ENCODE measurements at places on chromosomes 16 and 17.

DNA sequence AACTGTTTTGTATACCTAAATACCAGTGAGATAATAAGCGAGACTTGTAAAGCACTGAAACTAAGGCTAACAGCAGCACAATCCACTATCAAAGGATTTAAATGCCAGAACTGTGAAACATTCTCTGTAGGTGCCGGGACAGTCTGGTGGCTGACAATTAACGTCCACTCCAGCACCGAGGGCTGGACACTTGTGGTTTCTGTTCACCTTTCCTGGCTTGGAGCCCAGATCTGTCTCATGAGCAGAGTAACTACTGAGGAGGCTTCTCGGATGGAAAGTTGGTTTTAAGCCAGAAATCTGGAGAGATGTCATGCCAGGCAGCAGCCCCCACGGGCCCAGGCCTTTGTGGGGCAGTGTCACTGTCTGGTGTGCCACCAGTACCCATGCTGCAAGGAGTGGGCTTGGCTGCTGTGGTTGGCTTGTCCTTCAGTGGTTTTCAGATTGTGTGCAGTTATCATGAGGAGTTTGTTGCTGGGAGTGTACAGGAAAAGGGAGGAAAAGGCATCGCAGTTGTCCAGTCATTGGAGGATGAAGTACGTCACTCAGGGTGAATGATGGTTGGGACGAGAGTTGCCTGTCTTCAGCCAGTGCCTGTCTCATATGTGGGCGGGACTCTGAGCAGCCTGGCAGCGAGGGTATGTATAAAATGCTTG, 35.5 kb downstream of the UBN1 start:
- DNase-seq, result peak; percentile 20

DNA sequence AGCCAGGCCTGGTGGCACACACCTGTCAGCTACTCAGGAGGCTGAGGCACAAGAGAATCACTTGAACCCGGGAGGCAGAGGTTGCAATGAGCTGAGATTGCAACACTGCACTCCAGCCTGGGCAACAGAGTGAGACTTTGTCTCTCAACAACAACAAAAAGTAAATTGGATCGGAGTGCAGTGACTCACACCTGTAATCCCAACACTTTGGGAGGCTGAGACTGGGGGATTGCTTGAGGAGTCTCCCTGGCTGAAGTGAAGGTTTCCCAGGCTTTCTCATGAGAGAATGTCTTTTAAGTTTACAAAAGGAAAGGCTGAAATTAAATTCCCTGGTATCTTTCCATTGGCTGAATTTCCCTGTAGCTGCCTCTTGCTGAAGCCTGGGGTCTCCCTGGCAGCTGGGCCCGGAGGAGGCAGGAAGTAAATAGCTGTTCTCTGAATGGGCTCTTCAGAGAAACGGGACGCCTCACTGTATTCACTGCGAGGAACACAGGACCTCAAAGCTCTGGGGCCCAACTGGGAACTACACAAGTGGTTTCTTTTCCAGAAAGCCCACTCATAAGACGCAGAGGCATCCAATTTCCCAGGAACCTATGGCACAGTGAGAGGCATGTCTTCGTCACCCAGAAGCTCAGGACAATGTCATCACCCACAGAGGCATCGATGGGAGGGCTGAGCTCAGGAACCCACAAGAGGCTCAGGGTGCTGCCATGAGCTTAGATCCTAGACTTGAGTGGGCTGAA, 77.4 kb upstream of the SMURF2 start:
- no peak for DNase-seq

DNA sequence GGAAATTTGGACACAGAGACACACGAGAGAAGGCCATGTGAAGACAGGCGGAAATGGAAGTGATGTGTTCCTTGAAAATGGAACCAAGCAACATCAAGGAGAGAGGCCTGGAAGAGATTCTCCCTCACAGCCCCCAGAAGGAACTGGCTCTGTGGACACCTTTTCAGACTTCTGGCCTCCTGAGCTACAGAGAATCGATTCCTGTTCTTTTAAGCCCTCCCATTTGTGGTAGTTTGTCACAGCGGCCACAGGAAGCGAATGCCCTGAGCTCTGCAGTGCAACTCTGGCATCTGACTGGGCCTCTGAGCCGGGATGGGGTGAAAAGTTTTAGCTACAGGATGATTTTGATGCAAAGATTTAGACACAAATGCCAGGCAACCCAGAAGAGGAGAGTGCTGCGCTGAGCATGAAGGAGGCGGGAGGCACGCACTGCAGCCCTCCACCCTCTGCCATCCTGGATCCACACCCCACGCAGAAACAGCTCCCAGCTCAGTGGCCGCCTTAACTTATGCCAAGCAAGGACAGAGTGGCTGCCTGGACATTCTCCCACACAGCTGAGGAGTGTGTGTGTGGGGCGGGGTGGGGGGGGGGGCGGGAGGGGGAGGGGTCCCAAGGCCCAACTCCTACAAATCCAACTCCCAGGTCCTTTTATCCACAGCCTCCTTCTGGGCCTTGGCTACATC, 2.2 kb downstream of the TIMP2 start:
- no peak for DNase-seq

DNA sequence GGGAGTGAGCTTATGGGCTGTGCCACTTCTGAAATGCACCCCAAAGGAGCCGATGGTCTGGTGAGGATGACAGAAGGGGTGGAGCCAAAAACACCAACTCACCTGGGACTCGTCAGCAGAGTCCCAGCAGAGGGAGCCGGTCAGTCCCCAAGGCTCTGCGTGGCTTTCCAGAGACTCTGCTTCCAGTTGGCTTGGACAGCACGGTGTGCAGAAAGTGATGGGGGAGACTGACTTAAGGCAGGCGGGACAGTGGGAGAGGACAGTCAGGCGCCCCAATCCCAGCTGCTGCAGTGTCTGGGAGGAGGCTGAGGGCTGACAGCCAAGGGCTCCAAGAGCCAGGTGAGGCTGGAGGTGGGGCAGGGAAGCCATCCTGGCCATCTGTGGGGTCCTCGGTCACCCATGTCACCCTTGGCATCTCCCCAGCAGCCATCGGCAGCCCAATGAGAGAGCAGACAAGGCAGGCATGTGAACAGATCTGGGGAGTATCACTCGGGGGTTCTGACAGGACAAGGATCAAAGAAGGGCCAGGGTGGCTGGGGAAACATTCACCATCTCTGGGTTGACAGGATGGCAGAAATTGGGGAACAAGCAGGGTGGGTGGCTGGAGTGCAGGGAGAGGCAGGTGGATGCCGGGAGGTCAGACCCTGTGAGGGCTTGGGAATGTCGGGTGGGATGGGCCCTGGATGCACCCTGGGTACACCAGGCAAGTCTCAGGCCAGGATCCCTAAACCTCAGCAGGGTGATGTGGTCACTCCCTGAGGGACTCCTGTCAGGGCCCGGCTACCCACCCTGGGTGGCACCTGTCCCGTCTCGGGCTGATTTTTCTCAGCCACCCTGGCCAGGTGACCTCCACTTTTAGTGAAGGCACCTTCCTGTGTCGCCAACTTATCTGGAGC, 8.9 kb upstream of the KRTAP17-1 start:
- no peak for DNase-seq

- no peak for DNase-seq
Observed at GRCh38 chr17:79301469-79301868, 226.8 kb downstream of the ENGASE start.

DNA sequence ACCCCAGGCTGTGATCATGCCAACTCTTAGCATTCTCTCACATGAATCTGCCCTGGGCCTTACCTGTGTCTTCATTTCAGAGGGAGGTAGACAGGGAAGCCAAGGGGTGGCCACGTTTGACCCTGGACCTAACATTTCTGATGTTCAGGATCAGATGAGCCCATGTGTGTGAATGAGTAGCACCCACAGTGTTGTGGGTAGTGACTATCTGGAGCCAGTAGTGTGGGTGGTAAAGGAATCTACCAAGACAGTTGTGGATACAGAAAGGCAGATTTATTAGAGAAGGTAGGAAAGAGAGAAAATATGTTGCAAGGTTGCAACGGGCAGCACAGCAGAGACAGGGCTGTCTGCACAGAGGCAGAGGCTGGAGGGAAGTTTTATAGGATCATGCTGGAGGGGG, 60.5 kb downstream of the TK2 start:
- DNase-seq, result no peak

DNA sequence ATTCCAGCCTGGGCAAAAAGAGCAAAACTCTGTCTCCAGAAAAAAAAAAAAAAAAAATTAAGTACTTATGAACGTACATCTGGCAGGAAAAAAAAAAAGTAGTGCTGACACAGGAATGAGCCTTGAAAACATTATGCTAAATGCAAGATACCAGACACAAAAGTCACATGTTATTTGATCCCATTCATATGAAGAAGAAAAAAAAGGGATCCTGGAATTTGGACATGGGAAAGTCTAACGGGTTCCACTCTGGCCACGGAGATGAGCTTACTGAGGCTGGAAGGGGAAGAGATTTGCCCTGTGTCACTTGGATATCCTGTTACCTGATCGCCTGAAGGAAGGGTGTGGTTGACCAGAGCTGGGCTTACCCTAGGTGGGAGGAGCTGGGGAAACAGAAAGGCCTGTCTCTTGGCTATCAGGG, 251.9 kb downstream of the PARN start:
- DNase-seq, result peak; percentile 60

- DNase-seq, result no peak
Observed at GRCh38 chr17:17810895-17811248, 25.9 kb downstream of the SREBF1 start.

GRCh38 chr16:85429776-85430522, 183.2 kb upstream of the GSE1 start:
- DNase-seq, result no peak

GRCh38 chr17:64099543-64099942, 30.4 kb downstream of the ERN1 start:
- no peak for DNase-seq

DNA sequence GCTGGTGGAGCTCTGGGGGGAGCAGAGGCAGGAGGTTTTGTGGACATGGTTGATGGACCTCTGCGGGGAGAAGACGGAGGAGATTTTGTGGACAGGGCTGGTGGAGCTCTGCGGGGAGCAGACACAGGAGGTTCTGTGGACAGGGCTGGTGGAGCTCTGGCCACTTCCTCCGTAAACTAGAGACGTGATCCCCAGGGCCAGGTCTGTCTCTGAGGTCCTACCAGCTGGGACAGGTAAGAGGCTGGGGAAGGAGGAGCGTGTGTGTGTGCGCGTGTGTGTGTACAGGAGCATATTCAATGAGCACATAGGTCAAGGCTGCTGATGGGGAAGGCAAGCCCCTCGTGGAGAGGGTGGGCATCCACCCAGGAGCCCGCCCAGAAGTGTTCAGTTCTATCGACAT, 20.6 kb downstream of the RPH3AL start:
- DNase-seq, result no peak

GRCh38 chr17:5962371-5962770, 107.8 kb upstream of the WSCD1 start:
- DNase-seq, result no peak

- DNase-seq, result no peak
Observed at GRCh38 chr17:50816771-50817751, 18.3 kb upstream of the WFIKKN2 start.

DNA sequence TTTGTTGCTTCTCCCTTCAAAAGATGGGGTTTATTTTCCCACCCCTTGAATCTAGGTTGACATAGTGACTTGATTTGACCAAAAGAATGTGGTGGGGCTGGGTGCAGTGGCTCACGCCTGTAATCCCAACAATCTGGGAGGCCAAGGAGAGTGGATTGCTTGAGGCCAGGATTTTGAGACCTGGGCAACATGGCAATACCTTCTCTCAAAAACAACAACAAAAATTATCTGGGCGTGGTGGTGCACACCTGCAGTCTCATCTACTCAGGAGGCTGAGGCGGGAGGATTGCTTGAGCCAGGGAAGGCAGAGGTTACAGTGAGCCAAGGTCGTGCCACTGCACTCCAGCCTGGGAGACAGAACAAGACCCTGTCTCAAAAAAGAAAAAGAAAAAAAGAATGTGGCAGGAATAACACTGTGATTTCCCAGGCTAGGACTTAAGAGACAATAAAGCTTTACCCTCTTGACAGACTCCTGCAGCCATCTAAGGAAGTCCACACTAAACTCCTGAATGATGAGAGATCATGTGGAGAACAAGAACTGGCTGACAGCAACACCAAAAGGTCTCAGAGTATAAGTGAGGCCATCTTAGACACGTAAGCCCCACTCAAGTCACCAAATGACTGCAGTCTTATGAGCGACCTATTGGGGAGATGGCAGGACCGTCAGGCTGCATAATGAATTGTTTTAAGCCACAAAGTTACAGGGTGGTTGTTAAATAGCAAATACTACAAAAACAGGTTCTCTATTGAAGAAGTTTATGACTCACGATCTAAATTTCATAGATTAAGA, 37.0 kb downstream of the FBXL20 start:
- DNase-seq, result no peak

DNA sequence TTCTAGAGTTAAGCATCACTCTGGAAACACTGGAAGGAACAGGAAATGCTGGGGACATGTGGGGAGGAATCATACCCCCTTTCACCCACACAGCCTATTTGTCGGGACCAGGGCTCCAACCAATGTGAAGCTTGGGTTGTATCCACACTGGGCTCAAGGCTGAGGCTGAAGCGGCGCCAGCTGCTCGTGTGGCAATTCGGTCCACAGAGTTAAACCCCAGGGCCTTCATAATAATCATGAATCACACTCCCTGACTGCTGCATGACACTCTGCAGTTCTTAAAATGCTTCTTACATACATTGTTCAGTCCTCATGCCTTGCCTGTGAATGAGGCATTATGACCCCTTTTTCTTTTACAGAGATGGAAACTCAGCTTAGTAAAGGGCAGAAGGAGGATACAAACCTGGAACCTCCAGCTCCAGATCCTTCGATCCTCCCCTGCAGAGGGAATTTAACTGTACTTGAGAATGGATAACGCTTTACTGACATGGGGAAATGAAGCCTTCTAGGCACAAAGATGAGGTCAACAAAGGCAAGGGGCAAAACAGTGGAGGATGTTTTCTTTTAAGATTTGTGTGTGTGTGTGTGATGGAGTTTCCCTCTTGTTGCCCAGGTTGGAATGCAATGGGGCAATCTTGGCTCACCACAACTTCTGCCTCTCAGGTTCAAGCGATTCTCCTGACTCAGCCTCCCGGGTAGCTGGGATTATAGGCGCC, 72.7 kb downstream of the SOX9 start:
- no peak for DNase-seq

GRCh38 chr17:3989041-3989886, 25.0 kb upstream of the ATP2A3 start:
- DNase-seq, result no peak

DNA sequence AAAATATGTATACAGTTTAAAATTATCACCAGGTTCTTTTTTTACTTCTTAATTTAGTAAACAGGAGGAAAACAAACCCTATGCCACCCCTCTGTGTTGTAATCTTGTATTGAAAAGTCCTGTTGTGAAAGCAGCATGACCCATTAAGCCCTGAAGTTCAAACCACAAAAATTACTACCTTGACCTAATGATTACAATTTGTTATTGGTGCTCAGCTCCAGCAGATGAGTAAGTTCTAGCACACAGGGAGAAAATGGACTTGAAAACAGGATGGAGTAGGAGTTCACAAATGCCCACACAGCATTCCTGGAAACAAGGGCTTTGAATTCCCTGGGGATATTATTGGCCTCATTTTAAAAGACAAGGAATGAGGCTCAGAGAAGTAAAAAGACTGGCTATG, 505.8 kb upstream of the ERCC4 start:
- DNase-seq, result no peak

DNA sequence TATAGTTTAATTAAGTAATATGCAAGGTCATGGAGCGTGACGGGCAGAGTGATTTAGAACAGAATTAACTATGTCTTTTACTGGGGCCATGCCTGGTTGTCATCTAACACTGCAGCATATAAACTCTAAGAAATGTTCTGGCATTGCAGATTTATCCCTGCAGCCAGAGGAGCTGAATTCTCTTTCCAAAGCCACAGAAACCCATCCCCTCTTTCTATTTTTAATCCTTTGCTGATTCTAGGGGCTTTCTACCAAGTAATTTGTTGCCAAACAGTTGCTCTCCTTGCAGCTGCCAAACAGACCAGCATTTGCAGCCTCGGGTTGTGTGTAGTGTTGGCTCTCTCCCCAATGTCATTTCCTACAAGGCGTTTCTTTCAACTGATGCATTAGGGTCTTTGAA, 243.2 kb upstream of the MON1B start:
- no peak for DNase-seq

Data from epithelial cell of prostate (primary cell).